ENCODE measurements at places on chromosomes 6 and 20.
A peak's percentile ranks its signal among the peaks of the same experiment; 100 is the strongest.

GRCh38 chr20:6347916-6348315, 225.1 kb upstream of the FERMT1 start:
- no peak for DNase-seq

DNA sequence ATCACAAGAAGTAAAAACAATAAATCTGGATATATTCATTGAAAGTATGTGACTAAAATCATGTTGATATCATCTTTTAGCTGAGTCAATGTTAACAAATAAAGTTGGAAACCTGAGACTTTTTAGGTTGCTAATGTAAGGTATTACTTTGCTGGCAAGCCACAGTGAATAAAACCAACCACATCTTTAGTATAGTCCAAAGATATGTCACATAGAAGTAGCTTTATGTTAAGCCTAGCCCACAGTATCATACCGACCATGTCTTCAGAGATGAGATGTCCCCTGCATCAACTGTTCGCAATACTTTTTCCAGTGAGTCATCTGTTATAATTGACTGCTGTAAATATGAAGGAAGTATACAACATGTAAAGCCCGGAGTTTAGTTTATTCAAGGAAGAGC, 107.6 kb upstream of the MCHR2 start:
- DNase-seq = peak; percentile 86

- DNase-seq = no peak
Measured at GRCh38 chr6:166387642-166388289, 5.0 kb upstream of the MPC1 start.

- peak; percentile 51 for DNase-seq
Measured at GRCh38 chr6:105678516-105678915, 275.6 kb upstream of the PREP start.

DNA sequence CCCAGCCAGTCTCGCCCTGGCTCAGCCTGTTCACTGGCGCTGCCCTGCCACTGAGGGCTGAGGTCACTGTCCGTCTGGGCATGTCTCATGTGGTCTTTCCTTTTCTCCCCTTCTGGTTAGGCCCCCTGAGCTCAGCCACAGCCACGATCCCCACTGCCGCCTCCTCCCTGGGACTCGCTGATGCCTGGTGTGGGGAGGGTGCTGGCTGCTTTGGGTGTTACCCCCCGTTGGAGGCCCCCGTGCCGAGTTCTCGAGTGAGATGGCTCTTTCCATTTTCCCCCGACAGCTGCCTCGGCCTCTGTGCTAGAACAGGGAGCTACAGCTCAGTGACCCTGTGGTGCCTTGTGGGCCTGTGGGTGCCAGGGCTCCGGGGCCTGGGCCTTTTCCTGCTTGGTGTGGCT, 14.9 kb upstream of the TCFL5 start:
- DNase-seq = no peak

GRCh38 chr6:74549746-74550145, 656.1 kb downstream of the COL12A1 start:
- no peak for DNase-seq

- DNase-seq = no peak
Measured at GRCh38 chr20:36313926-36314325, 7.8 kb downstream of the DLGAP4 start.

GRCh38 chr6:7649037-7649810, 59.2 kb downstream of the SNRNP48 start:
- DNase-seq = no peak

DNA sequence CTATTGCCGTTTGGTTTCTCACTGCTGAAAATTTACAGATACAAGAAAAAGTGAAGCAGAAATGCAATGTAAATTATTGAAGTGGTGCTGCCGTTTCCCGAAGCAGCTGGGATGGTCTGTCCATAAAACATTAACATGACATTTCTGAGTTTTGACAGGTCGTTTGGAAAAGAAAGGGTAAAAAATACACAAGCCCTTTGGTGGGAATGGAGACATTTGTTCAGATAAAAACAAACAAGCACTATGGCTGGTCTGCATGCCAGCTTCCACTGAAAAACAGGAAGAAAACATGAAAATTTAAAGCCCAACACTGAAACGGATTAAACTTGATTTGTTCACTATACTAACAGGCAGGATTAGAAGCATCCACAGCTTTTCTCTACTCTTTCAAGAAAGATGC, 155.2 kb downstream of the FRK start:
- DNase-seq = no peak

DNA sequence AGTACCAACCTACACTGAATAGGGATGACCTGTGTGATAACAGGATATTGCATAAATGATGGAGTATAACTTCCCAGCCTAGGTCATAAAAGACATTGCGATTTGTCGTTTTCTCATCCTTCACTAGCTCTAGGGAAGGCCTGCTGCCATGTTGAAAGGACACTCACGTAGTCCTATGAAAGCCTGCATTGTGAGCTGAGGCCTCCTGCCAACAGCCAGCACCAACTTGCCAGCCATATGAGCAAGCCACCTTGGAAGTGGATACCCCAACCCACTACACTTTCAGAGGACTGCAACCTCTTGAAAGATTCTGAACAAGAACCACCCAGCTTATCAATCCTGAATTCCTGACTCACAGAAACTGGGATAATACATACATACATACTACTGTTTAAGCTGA, 3.5 kb upstream of the PANK2 start:
- no peak for DNase-seq

GRCh38 chr6:47256361-47256760, 53.3 kb downstream of the TNFRSF21 start:
- peak; percentile 6 for DNase-seq

DNA sequence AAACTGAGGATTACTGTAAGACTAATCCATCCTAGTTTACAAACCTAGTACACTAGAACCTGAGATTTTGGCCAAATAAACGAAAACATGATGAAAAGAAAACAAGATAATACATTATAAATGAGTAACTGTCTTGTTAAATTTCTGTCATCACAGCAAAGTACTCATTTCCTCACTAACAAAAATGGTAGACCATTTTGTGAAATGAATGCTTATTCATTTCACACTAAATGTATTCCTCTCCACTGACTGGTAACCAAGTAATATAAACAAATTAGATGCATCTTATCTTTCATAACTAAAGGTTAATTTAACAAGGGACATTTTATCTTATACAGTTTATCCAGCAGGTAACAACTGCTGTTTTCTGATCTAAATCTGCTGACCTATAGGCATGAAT, 143.7 kb downstream of the REV3L start:
- DNase-seq = no peak

DNA sequence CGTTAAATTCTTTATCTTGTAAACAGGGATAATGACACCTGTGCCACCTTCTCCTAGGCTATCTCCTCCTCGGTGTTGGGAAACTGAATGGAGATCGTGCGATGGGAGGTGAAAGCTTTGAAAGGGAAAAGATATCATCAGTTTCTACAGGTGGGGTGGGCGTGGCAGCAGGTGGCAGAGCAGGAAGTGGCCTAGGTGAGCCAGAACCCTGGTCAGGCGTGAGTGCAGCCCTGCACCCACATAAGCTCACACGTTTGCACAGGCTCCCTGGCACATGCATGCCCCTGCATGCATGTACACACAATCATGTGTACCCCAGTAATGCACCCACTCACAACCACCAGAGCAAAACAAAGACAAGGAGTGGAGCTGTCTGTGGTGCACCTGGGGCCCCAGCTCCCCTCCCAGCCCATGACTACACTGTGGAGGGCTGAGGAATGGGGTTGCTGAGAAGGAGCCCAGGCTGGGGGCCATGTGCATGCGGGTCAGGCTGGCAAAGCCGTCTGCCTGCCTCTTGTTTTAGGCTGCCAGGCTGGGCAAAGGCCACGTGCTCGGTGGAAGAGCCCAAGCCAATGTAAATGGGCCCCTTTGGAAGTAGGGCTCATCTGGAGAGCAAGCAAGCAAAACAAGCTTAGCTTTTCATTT, 61.5 kb downstream of the TFAP2C start:
- DNase-seq = no peak

DNA sequence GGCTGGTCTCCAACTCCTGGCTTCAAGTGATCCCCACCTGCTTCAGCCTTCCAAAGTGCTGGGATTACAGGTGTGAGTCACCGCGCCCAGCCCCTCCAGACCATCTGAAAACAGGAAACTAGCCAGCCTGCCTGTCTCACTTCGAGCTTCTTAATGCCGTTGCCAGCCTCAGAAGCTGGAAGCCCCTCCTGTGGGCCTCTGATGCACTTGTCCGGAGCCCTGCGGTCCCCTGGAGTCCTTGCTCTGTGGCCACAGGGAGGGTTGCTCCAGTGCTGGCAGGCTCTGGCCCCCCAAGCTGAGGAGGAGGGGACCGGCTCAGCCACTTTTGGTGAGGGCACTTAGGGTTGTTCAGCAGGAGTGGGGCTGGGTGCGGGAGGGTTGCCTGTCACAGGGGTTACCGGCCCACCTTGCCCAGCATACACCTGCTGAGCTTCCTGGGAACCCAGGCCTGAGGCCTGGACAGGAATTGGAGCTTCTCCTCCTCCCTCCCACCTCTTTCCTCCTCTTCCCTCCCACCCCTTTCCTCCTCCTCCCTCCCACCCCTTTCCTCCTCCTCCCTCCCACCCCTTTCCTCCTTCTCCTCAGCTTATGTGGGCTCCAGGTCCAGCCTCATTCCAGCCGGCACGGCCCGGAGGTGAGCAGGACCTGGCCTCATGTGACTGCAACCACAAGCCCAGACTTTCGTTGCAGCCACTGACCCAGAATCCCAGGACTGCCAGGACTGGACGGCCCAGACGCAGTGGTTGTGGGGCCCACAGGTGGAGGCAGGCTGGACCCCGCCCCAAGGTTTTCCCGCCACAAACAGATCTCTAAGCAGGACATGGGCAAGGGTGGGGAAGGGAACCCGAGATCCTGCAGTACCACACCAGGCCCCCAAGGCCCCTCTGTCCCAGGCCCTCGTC, 9.4 kb upstream of the BIRC7 start:
- no peak for DNase-seq

- no peak for DNase-seq
Measured at GRCh38 chr6:5079692-5080091, 5.4 kb upstream of the PPP1R3G start.

DNA sequence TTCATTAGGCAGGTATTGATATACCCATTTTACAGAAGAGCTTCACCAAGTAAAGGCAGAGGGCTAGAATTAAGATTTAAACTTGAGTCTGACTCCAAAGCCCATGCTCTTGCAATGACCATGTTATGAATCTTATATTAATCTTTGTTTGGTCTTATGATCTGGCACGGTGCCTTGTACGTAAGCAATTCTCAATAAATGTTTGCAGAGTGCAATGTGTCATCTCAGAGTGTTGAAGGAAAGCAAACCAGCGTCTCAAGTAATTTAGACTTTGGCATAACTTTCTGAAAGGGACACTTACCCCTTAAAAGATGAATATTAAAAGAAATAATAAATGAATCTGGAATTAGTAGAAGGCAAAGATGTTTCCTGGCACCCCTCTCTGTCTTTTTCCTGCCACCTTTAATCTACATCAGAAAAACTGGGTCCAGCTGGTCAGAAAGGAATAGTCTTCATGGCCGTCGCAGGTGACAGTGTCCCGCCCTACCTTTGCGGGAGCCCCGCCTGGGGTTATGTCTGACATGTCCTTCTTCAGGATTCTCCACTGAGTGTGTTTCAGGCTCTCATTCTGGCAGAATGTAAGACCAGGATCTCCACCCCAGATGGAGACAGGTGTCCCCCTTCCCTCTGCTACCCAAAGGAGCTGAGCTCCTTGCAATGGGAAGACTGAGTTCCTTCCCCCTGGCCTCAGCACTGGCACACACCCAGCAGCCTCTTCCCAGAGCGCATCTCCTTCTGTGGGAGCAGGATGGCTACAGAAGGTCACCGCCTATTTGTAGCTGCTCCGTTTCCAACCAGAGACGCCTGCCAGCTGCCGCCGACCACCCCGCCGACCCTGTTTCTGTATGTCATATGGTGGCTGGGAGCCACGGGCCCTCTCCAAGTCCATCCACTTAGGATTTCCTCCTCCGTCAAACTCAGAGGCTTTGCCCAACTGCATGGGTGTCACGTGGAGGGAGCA, 266.3 kb upstream of the ECI2 start:
- no peak for DNase-seq

GRCh38 chr6:135667691-135668455, 170.3 kb upstream of the AHI1 start:
- DNase-seq = peak; percentile 67

GRCh38 chr6:136751522-136751956, 40.7 kb downstream of the MAP3K5 start:
- peak; percentile 50 for DNase-seq

GRCh38 chr6:48916607-48917006, 546.4 kb downstream of the MMUT start:
- DNase-seq = no peak

DNA sequence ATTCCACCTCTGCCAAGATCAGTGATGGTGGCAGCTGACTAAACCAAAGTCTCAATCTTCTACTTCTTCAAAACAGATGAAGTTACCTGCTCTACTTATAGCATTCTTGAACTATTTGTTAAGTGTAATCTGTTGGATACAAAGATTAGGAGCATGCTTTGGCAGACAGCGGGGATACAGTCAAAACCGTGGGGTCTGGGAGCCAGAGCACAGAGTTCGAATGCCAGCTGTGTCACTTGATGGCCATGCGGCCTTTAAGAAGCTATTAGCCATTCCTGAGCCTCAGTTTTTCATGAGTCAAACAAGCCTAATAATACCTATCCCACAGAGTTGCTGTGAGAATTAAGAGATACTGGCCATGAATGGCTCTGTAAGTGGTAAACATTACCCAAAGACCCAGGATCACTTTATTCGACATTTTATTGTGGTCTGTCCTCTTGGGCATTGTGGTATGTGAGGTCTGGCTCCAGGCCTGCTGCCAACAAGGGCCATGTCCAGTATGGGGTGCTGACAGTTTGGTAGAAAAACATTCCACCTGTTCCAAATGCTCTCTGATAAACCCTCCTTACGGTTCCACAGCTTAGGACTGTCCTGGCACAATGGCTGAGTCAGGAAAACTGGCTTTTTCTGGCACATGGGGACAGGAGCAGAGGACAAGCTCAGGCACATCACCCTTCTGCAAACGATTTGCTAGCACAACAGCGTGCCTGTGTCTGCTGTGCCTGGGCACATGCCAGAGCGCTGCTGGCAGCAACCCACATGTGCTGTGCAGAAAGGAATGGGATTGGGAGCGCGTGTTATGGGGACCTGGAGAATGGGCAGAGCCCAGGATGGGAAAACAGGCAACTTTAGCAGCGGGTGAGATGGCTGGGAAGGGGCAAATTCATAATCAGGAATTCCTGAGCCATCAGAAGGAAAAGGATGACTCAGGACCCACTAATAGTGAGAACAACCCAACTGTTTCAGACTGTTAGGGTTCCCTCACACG, 15.7 kb upstream of the FAM83C start:
- peak; percentile 81 for DNase-seq

GRCh38 chr20:50256577-50256976, 65.9 kb downstream of the CEBPB start:
- DNase-seq = no peak

GRCh38 chr6:36126553-36127458, 3.5 kb upstream of the MAPK13 start:
- DNase-seq = no peak

- DNase-seq = no peak
Measured at GRCh38 chr20:3733119-3733995, 872 bp downstream of the HSPA12B start.

Data from fibroblast of skin of right quadriceps (primary cell).